Uterine smooth muscle cell (primary cell): ENCODE measurements at places on chromosomes 4 and X. TPM values are rescaled to one million over a fixed set of nuclear protein-coding genes. Genes with fewer than 3 reads are reported as not detected.

The TRPC5OS gene
- not detected in 2 replicates for total RNA-seq

The SLITRK4 gene
- total RNA-seq: 0.50 and 1.2 TPM in 2 replicates

The IL2 gene
- not detected in 2 replicates for total RNA-seq

The ADH7 gene
- not detected in 2 replicates for total RNA-seq

The NAP1L2 gene
- total RNA-seq: 3.9 and 7.5 TPM in 2 replicates

The MXRA5 gene
- total RNA-seq: 36.2 and 49.0 TPM in 2 replicates

The EGF gene
- 1.3 and 1.9 TPM in 2 replicates for total RNA-seq

The RNF175 gene
- 0.11 and 0.25 TPM in 2 replicates for total RNA-seq

The MBNL3 gene
- total RNA-seq: 1.5 and 3.5 TPM in 2 replicates

The TEX13C gene
- not detected in 2 replicates for total RNA-seq
